ENCODE measurements at places on chromosomes 1 and 21.

- no peak for DNase-seq
These were observed 24.9 kb upstream of the C1orf105 start for GRCh38 chr1:172395576-172395975.

GRCh38 chr1:197268012-197268411 is at the start of gene CRB1:
TSS of gene CRB1 (plus strand) at chr1:197268252. CDS start at chr1:197268413, 161 bp downstream.
- no peak for DNase-seq

GRCh38 chr1:25832336-25833037 is 12.7 kb downstream of the MTFR1L start:
- no peak for DNase-seq

GRCh38 chr1:239511875-239512274 is 125.5 kb downstream of the CHRM3 start:
- DNase-seq, result no peak

DNA sequence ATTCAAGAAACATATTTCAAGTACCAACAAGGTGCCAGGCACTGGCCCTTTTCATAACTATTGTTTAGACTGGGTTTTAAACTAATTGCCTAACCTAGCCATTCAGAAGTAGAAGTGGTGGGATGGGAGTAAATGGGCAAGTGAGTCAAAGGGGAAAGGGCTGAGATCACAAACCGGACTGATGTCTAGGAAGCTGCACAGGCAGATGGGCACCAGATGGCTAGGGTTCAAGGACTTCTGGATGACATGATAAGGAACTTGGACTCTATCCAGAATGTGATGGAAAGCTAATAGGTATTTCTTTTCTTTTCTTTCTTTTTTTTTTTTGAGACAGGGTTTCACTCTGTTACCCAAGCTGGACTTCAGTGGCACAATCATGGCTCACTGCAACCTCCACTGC is 46.6 kb downstream of the LYST start:
- DNase-seq, result no peak

- no peak for DNase-seq
These were observed 1518.0 kb downstream of the NCAM2 start for GRCh38 chr21:22516230-22516629.

- DNase-seq, result no peak
These were observed 134.0 kb downstream of the DMRTB1 start for GRCh38 chr1:53592985-53593757.

- no peak for DNase-seq
These were observed 10.7 kb upstream of the MAST2 start for GRCh38 chr1:45792744-45793143.

GRCh38 chr21:43922949-43923348 is 57.9 kb downstream of the AGPAT3 start:
- DNase-seq, result no peak

DNA sequence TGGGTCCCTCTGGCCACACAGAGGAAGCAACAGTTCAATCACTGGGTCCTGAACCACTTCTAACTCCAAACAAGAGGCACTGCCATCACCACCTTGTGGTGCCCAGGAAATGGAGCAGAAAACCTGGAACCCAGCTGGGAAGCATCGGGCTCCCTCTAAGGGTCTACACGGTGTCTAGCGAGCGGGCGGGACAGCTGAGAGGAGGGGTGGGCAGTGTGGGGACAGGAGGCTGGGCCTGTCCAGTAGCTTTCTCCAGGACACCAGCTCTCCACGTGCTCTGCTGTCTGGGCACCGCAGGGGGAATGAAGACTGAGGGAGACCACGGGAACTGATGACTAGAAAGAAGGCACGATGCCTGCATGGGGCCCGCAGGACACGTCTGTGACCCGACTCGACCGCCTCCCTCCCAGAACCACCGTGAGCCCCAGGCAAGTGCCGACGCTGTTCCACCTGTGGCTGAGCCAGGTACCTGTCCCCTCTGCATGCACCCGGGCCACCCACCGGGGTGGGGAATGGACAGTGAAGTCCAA is 5.4 kb upstream of the PRDM15 start:
- DNase-seq, result no peak

DNA sequence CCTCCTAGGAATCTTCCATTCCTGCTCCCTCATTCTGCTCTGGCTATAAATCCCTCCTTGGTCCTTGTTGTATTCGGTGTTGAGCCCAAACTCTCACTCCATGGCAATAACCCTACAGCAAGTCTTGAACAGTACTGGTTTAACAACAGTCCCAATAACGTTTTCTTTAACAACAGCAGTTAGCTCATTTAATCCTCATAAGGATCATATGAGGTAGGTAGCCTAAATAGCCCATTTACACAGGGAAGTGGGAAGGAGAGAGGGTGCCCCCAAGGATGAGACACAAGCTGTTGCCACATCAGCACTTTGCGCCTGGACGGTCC is 444 bp upstream of the AGTRAP start:
- no peak for DNase-seq

DNA sequence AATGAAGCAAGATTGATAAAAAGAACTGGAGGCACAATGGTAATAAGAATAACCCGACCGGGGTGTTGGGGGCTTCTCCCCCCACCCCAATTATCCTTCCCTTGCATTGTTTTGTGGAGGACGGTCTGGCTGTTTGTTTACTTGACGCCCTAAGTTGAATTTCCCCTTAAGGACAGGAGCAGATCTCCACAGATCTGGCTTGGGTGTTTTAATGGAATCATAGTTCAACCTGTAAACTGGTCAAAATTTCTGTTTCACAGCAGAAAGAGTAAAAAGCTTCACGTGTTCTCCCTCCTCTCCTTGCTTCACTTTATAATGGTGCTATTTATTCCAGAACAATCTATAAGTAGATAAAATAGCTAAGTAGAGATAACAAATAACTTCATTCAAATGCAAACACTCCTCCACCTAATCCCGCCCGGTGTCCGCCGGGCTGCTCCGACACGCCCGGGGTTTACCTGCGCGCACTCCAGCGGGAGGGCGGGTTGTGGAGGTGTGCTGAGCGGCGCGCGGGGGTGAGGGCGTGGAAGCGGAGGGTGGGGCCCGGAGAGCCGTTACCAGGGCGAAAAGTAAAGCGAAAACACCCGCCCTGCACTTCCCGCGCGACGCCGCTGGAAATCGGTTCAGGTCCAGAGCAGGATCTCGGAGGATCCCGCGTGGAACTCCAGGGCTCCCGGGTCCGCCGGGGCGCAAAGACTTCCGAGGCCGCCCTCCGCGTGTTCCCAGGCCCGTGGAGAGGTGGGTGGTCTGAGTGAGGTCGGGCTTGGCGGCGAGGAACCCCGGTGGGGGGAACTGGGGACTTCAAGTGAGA is 2.0 kb upstream of the ATF3 start:
- no peak for DNase-seq

DNA sequence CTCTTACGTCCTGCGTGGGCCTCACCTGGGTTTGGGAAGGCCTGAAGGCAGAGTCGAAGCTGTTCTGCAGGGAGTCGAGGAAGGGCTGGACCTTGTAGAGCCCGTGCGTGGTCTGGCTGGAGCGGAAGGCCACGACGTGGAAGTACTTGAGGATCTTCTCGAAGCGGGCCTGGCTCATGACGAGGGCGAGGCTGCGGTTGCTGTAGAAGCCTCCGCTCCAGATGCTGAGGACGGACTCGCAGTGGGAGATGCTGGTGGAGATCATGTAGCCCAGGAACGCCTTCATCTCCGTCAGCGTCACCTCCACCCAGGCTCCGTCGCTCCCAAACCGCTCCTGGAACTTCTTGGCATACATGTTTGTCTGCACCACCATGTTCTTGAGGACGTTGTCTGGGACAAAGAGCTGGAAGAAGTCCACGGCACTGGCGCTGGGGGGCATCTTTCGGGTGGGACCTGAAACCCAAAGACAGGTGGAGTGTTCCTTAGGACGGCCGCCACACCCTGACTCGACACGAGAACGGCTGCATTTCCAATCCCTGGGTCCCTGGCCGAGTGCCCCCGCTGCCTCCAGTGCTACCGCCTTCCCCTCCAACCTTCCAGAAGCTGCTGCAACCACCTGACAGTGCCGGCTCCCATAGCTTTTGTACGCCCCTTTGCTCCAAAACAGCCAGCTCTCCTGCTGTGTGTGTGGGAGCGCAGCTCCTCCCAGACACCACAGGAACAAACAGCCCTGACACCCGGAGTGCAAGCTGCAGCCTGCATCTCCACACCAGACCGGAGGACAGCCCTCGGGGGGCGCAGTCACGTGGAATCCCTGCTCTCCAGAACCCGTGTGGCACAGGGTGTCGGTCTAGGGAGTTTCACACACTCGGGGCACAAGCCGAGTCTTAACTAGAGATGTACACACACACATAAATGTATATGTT is 69.0 kb downstream of the PGBD5 start:
- DNase-seq, result no peak

DNA sequence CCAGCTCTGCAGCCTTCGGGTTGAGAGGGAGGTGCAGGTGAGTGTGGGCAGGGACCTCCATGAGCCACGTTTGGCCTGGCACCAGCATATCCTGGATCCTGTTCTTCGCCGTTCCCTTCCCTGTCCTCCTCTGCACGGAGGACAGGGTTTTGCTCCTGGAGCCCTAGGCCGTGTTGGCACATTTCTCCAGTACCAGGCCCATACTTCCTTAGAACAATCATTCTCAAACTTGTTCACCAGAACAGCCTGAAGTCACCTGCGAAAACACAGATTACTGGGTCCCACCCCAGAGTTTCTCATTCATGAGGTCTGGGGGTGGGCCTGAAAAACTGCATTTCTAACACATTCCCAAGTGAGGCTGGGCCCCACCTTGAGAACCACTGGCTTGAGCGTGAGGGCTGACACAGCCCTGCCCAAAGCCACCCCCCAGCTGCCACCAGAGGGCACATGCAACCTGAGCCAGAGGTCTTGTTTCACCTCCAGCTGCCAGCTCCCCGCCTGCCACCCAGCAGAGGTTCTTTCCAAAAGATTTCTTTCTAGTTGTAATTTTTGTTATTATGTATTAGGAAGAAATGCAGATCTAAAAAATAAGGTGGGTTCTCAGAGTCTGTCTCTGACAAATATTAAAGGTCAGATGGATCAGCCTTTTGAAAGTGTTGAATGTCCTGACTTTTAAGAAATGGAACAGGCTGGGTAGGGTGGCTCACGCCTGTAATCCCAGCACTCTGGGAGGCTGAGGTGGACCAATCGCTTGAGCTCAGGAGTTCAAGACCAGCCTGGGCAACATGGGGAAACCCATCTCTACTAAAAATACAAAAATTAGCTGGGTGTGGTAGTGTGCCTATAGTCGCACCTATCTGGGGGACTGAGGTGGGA is 39.6 kb upstream of the LDLRAP1 start:
- DNase-seq, result no peak

DNA sequence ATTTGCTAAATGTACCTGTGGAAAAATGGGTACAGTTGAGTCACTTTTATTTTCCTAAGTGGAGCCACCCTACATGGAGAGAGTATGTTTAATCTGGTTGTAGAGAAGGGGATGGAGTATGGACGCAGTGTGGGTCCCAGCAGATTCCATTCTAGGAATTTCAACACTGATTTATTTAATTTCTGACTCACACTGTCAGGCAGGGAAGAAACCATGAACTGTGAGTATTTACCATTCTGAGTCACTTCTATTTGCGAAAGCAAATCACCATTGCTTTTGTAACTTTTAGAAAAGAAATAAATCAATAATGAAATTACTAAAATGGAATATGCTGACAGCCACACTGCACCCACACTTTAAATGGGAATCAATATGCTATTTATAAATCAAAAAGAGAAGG is 339.0 kb downstream of the DSCAM start:
- no peak for DNase-seq

- DNase-seq, result no peak
These were observed 183.8 kb downstream of the AJAP1 start for GRCh38 chr1:4838231-4838630.

- DNase-seq, result no peak
These were observed 278.2 kb upstream of the C1orf105 start for GRCh38 chr1:172142324-172142723.

- no peak for DNase-seq
These were observed 8.9 kb downstream of the CD244 start for GRCh38 chr1:160853754-160854153.

GRCh38 chr1:51072043-51072439 is 30.0 kb upstream of the C1orf185 start:
- DNase-seq, result no peak

DNA sequence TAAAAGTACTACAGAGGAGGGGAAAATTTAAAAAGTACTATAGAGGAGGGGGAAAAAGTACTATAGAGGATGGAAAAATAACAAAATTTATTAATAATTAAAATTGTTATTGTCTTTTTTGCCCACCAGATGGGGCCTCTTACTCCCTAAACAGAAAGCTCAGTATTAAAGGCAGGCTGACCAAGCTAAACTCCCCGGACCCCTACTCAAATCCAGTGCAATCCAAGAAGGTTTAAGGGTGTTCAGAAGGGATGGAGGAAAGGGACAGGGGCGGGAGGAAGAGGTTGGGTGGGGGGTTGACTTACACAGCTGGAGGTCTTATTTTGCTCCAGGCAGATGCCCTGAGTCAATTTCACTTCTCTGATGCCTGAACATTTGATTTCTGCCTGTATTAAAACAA is 13.7 kb downstream of the CD34 start:
- no peak for DNase-seq

DNA sequence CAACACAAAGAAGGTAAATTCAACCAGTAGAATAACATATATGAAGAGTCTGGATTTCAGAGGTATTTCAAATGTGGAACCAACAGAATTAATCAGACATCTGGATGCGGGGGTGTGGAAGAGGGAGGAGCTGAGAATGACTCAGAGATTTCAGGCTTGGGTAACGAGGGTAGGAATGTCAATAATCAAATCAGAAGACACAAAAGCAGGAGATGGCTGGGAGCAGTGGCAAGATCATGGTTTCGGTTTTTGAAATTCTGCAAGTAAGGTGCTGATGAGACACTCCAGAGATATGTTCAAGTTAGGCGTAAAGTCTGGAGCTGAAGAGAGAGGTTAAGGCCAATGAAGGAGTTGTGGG is 64.0 kb downstream of the PLPPR5 start:
- DNase-seq, result no peak

- no peak for DNase-seq
These were observed 33.7 kb downstream of the XCL2 start for GRCh38 chr1:168509875-168510791.

DNA sequence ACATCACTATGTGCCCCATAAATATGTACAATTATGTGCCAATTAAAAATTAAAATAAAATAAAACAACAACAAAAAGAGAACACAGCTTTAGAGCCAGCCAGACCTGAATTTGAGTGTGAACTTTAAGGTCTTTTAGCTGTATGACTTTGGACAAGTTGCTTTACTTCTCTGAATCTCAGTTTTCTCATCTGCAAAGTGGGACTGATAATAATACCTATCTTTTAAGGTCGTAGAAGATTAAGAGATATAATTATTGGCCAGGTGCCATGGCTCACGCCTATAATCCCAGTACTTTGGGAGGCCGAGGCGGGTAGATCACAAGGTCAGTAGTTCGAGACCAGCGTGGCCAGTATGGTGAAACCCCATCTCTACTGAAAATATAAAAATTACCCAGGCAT is 3.3 kb upstream of the VPS72 start:
- no peak for DNase-seq

GRCh38 chr1:212670301-212670700 is 29.3 kb downstream of the BATF3 start:
- no peak for DNase-seq

DNA sequence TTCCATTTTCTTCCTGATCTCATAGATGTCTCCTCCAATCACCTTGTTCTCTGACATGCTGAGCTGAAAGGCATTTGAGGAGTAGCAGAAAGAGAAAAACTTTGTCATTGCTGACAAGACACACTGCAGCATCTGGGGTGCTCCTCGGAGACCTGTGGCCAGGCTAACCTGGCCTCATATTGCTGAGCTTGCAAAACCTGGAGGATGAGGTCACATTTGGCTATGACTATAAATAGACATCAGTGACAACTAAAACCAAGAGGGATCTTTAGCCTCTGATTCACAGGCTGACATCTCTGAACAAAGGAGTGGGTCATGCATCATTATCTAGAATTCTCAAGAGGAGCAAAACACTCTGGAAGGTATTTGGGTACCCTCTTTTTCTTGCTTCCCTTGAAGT is 83.7 kb downstream of the PROX1 start:
- no peak for DNase-seq

- peak; percentile 22 for DNase-seq
These were observed 55.2 kb downstream of the SASS6 start for GRCh38 chr1:100077531-100077930.
